Activated T-cell treated with anti-CD3 and anti-CD28 coated beads for 4 hours (primary cell): ENCODE measurements at places on chromosomes 2 and 18.

DNA sequence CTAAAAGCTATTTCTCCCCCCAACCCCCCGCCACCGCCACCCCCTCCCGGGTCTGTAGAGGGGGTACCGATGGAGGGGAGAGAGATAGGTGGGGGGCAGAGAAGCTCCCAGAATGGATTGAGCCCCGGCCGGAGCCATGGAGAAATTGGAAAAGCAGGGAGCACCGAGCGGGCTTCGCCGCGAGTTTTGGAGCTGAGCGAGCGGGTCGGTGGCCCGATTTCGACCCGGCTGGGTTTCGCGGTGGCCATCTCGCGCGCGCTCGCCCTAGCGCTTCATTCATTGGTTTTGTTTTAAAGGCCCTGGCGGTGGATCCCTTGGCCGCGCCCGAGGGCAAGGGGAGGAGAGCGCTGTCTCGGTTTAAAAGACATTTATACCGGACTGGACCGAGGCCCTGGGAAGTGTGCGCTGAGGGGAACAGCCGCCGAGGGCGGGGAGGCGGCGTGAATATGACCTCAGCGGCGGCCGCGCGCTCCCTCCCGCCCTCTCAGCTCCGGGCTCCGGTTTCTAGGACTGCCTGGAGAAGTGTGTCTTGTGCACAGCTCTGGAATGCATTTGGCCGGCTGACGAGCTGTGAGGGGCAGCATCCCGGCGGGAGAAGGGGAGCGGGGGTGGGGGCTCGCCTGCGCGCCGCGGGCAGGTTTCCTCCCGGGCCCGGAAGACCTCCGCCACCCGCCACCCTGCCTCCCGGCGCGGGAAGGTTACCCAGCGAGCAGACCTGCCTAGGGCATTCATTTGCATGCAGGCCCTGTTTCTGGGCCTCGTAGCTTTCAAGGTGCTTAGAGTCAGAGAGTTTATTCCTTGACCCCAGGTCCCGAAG lies 1.7 kb upstream of the SMAD7 start:
- DNase-seq = no peak

GRCh38 chr2:171485116-171485515 lies 37.2 kb upstream of the CYBRD1 start:
- DNase-seq = no peak

DNA sequence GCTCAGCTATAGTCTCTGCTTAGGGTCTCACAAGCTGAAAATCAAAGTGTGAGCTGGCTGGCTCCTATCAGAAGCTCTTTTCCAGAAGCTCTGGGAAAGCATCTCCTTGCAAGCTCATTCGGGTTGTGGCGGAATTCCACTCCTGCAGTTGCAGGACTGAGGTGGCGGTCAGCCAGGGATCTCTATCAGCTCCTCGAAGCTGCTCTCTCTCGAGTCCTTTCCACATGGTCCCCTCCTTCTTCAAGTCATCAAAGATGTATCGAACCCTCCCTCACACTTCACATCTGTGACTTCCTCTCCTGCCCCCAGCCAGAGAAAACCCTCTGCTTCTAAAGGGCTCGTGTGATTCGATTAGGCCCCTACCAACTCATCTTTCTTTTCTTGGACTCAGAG lies 141.7 kb downstream of the ZFP36L2 start:
- no peak for DNase-seq

GRCh38 chr18:25229081-25229480 lies 122.9 kb downstream of the ZNF521 start:
- DNase-seq = no peak

GRCh38 chr18:75727456-75727855 lies 300.0 kb upstream of the SMIM21 start:
- no peak for DNase-seq

DNA sequence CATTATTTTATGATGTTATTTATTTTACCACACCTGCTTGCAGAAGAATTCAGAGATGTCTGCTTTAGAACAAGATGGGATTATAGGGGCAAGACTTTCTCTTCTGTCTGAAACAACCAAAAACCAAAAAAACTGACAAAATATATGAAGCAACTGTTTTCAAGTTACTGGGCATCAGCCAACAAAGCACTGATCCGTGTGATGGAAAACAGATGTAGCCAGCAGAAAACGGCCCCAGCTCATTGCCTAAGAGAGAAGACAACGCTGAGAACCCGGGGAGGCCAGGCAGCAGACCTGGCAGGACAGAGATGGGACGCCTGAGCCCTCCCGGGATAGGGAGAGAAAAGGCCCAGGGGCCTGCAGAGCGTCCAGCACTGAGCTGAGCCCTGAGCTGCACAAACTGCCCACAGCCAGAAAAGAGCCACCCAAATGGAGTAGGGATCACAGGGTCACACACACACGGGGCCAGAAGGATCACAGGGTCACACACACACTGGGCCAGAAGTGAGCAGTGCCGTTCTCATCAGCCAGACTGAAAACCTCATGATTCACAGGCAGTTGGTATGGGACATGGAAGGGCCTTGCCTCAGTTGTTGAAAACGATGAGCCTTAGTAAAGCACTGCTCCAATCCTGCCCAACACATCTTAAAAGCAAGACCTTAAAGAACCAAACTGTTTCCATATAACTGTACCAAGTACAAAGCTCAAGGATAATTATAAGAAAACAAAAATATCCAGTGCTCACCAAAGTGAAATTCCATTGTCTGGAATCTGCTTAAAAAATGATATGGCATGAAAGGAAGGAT lies 12.1 kb downstream of the PXDN start:
- DNase-seq = no peak

DNA sequence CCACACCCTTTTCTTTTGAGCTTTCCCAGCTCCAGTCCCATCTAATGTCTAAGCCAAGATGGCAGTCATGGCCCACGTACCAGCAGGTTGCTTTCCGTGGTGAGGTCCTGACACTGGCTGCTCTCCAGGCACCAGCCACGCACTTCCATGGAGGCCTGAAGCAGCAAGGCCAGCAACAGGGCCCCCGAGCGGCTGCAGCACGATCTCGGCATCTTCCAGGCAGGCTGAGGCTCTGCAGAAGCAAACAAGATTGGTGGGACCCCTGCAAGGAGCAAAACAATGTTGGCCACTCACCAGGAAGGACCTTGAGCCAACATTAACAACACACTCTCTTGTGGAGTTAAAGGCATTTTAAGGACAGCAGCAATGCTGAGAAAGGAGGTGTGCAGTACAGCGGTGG lies 3.8 kb downstream of the POMC start:
- DNase-seq = no peak
